HuH-7.5 (cell line): ENCODE measurements at places on chromosomes 2 and 18.

DNA sequence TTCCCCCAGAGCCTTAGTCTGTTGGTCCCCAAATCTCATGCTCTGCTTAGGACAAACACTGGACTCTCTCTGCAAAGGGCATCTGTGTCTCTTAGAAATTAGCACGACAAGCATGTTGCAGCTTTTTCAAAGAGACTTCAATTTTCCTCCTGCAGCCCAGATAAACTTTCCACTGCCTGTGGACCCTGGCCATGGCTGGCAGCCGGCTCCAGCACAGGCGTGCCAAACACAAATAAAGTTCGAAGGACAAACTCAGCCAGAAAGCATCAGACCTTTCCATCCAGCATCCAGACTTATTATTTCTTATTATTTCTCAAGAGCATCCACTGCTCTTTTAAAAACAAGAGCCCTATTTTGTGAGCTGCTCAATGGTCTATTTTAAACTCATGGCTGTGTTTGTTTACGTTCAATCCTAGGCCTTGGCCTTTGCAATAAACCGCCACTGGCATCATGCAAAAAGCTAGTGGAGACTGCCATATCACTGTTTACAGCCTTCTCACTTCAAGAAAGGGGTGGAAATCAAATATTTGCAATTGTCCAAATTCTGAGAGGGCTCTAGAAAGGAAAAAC, 300.8 kb downstream of the BCL11A start:
- DNase-seq, result no peak

DNA sequence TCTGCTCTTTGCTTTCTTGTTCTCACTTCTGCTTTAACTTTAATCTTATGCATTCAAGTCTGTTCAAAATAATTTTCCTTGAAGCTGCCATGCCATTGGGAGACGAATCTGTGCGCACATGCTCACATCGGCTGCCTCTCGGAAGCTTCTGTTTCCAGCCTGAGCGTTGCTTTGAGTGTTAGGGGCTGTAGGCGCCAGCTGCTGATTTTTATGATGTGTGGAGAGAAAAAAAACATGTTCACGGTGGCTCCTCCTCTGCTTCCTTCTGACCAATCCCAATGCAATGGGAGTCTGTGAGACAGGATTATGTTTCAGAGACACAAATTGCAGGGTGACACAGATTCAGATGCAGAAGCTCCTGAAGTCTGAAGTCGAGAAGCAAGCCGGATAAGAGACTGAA, at the start of gene MC4R:
Gene MC4R (minus strand): TSS at position 180 of the 400 bp plus-strand sequence. CDS start 426 bp downstream, outside the sequence.
- peak; percentile 3 for DNase-seq

GRCh38 chr18:7535436-7536205, 31.5 kb upstream of the PTPRM start:
- no peak for DNase-seq

DNA sequence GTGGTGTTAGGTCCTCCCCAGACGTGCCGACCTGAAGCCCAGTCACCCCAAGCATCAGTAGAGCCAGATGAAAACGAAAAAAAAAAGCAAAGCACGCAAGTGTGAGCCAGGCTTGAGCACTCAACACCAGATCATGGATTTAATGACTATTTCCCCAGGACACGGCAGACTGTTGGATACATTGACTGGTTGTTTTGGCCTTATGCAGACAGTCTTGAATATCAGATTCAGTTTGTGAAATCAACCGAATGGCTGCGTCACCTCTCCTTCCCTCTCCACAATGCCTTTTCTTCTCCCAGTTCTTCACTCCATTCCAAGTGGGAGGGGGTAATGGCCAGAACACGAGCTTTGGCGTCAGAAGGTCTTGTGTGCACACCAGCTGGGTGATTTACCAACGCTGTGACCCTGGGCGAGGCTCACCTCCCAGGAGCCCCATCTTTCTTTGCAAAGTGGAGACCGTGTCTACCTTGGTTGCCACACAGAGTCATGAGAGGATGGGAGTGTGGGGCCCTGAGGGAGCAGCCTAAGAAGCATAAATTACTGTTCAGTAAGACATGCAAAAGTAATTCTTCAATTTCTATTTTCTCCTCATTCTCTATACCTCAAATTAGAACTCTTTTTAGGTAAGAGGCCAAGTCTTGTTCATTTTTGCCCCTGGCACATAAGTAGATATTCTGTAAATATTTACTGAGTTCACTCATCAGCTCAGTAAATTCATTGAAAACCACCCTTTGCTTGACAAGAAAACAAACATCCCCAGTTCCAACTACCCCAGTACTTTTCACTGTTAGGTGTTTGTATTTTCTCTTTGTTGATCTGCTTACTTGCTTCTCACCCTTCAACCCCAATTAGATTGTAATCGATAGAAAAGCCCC, 181.1 kb upstream of the COPS8 start:
- no peak for DNase-seq

- no peak for DNase-seq
Measured at GRCh38 chr2:105773568-105773967, 28.9 kb downstream of the NCK2 start.

GRCh38 chr2:195649629-195650190, 7.3 kb upstream of the SLC39A10 start:
- no peak for DNase-seq

- DNase-seq, result peak; percentile 13
Measured at GRCh38 chr18:39620551-39621168, 2055.1 kb upstream of the CELF4 start.

DNA sequence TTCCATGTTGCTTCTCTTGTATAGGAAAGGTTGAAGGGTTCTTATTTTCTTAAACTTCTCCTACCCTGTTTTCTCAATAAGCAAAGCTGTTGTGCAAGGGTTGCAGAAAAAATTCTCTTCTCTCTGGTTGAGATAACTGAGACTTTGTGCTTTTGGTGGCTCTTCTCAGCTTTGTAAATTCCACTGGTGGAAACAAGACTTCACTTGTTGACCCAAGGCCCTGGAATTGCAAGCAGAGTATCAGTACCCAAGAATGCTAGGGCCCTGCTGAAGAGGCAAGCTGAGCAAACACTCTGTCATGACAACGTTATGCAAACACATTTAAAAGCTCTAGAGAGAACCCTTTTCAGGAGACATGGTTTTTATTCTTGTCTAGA, 294.7 kb upstream of the EPAS1 start:
- DNase-seq, result no peak

GRCh38 chr18:48072428-48073204, 142.2 kb upstream of the SMAD2 start:
- no peak for DNase-seq

GRCh38 chr2:127427376-127428056, 9.3 kb downstream of the PROC start:
- no peak for DNase-seq

GRCh38 chr2:160222546-160223283, 22.6 kb upstream of the ITGB6 start:
- no peak for DNase-seq

DNA sequence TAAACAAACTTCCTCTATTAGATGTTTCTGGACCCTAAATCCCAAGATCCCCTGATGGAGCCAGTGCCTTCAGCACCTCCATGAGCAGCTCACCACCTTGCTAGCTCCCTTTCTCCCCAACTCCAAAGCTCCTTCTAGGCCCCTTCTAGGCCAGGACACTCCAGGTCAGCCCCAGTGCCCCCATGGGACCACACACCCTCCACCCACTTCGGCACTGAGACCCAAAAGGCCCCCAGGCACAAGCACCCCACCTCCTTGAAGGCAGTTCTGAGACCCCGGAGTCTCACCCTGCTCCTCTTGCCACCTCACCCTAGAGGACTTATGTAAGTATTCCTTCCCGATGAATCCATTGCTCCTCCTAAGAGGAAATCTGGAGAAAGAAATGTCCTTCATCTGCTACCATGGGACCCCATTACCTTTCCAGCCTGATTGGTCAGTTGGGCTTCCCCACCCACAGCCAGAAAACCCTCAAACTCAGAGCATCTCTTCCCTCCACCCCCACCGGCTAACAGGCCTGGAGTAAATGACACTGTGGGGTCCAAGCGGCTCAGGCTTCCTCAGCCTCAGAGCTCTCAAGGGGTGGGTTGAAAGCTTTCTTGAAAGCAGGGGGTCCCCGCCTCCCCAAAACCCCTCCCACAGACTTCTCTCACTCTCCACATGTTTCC, 9.8 kb upstream of the ARMC9 start:
- no peak for DNase-seq

GRCh38 chr2:61887717-61888266, 664 bp downstream of the CCT4 start:
- no peak for DNase-seq

GRCh38 chr2:199962203-199962602, 6.8 kb downstream of the MAIP1 start:
- DNase-seq, result no peak

DNA sequence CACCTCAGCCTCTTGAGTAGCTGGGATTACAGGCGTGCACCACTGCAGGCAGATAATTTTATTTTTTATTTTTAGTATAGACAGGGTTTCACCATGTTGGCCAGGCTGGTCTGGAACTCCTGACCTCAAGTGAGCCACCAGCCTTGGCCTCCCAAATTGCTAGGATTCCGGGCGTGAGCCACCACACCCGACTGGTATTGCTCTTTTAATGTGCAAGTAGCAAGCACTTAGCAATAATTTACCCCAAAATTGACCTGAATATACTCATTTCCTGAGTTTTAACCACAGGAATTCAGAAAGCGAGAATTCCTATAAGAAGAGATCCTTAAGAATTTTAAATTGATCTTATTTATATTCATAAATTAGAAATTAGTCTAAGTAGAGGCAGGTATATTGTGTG, 169.1 kb downstream of the CDH2 start:
- no peak for DNase-seq

DNA sequence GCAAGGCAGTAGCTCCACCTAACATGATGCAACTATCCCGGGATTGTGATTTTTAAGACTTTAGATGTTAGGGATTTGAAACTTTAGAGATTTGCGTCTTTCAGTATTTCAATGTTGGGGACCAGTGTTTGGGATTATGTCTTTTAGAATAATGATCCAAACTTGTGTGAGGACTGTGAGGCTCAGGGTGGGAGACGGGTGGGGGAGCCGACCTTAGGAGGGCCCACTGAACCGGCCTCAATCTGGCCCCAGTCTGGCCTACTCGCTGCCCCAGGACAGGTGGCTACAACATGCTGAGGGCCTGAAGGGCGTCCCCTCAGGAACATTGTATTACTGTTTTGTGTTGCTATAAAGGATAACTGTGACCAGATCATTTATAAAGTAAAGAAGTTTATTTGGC, 10.7 kb downstream of the AMER3 start:
- no peak for DNase-seq

- no peak for DNase-seq
Measured at GRCh38 chr2:65664931-65665330, 232.5 kb upstream of the SPRED2 start.

DNA sequence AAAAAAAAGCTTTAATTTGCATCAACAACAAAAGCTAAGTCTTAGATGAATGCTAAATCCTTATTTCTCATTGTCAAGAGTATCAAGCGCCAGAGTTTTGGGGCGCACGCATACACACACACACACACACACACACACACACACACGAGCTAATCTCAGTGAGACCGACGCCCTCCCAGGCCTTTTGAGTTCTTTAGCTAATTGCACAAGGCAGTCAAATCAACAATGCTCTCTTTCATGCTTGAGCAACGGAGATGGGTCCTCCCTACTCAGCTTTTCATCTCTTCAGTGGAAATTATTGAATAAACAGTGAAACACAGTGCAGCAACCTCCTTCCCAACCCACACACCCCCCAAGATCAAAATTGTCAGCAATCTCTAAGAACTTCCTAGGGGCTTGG, 19.2 kb downstream of the GKN1 start:
- no peak for DNase-seq

- DNase-seq, result no peak
Measured at GRCh38 chr2:205198140-205198525, 484.2 kb upstream of the NRP2 start.

- no peak for DNase-seq
Measured at GRCh38 chr2:151523850-151524249, 114.1 kb downstream of the RIF1 start.

DNA sequence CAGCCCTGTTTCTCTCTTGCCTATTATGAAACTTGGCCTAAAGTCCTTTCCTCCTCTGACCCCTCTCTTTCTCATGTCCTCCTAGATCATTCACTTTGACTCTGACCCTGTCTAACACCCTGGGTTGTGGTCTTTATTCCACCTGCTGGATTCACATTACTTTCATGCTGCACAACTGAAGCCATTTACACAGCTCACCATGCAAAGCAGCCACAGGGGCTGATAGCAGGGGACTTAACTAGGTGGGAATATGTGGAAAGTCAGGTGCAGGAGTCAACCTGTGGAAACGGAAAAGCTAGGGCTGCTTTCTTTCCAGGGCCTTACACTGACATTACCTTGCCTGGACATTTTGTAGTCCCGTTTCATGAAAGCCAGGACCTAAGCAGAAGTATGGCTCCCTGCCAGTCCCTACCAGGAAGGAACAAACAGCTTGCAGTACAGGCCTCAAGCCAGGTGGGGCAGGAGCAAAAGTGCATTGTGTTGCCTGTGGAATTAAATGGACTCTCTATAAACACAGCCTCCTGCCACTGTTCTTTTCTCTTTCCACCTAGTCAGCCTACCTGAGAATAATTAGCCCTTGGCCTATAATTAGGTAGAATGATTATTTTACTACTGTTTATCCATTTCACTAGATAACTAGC, 11.8 kb downstream of the MAPRE3 start:
- peak; percentile 60 for DNase-seq

GRCh38 chr18:3012136-3013023, 564 bp downstream of the LPIN2 start:
- DNase-seq, result peak; percentile 67

DNA sequence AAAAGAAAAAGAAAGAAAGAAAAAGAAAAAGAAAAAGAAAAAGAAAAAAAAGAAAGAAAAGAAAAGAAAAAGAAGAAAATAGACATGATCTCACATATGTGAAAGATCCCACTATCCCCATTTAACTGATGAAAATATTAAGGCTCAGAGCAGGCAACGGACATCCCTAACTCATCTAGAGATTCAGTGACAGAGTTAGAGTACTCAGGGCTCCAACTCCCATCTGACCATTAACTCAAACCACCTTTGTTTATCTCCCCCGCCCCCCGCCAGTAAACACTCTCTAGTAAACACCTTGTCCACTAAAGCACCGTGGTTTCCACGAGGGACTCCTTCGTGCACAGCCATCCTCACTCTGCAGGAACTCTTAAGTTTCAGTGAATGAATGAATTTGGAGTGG, 142.9 kb downstream of the TGIF1 start:
- DNase-seq, result no peak

- no peak for DNase-seq
Measured at GRCh38 chr2:239469106-239469960, 68.5 kb upstream of the HDAC4 start.

GRCh38 chr2:140201572-140201971, 1421.4 kb upstream of the NXPH2 start:
- no peak for DNase-seq

DNA sequence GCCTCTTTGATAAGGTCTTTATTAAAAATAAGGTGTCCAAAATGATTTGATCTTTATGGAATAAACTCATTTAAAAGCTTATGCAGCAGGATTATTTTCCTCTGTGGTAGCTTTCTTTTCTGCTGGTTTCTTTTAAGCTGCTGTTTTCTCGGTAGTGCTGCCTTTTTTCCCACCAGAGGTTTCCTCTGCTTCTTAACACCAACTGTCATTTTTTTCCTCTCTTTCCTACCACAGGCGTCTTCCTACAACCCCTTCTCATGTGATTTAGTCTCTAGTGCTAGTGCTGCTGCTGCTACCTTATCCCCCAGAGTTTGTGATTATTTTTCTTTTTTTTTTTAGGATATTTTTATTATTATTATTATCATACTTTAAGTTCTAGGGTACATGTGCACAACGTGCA, 102.1 kb upstream of the PGAP1 start:
- no peak for DNase-seq
